ENCODE measurements at places on chromosomes 6 and 20.

GRCh38 chr20:16902662-16903061 lies 154.5 kb downstream of the OTOR start:
- no peak for DNase-seq

- no peak for DNase-seq
Measured at GRCh38 chr6:71579902-71580301, 291.3 kb downstream of the OGFRL1 start.

- no peak for DNase-seq
Measured at GRCh38 chr20:23063581-23063980, 14.1 kb upstream of the THBD start.

- DNase-seq = no peak
Measured at GRCh38 chr6:166586424-166587156, at the start of gene RAMACL. Gene RAMACL (minus strand): TSS chr6:166586678. CDS start chr6:166586477, 201 bp downstream.

DNA sequence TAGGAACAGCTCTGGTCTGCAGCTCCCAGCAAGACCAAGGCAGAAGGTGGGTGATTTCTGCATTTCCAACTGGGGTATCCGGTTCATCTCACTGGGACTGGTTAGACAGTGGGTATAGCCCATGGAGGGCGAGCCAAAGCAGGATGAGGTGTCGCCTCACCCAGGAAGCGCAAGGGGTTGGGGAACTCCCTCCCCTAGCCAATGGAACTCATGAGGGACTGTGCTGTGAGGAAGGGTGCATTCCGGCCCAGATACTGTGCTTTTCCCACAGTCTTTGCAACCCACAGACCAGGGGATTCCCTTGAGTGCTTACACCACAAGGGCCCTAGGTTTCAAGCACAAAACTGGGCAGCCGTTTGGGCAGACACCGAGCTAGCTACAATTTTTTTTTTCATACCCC lies 21.8 kb downstream of the HDDC2 start:
- DNase-seq = no peak

DNA sequence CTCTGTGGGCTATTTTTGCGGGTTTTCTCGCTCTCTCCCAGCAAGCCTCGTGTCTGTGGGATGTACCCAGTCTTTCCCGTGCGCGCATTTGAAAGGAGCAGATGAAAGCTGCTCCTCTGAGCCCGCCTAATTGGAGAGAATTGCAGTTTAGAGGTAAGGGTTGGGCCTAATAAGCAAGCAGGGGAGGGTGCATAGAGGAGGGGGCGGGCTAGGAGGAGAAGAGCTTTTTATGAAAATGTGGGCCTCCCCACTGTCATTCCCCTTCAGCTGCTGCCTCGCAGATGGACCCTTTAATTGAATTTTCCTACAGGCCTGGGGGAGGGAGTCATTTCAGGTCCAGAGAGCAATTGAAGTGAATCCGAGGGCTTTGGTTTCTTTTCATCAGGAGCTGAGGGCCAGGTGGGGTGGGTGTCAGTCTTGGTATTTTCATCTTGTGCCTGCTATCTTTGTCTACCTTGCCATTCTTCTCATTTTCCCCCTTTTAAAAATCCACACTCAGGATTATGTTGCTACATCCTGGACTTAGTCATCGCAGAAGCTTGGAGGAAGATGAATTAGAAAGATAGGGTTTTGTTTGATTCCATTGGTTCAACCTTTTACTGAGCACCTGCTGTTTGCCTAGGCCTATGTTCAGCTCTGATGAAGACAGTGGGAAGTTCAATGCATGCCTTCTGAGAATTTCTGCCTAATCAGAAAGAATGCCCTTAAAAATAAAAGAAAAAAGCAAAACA lies 423.4 kb downstream of the CD83 start:
- DNase-seq = no peak

DNA sequence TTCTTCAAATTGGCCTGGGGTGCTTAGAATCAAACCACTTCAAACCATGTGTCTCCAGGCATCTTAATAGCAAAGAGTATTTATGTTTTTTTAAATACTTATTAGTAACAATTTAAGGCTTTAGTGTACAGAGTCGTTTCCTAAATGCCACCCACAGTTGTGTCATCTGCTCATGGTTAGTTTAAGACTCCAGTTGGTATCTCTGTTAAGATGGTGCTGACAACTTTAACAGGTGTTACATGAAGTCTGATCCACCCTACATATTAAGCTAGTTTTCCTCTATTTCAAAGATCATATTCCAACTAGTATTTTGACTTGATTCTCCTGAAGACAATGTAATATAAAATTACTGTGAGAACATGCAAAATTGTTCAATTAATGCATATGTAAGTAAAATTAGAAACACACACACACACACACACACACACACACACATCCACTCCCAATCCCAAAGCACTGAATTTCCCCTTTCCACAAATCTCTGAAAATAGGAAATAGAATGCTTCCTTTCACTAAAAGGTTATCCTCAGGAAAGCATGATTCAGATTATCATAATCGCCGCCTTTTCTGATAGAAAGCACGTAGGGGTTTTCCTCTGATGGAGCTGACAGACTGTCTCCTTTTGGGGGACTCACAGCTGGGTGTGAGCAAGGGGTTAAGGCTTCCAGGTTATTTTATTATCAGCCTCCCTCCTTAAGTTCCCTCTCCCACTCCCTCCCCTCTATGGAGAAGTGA lies 10.5 kb downstream of the CNKSR3 start:
- DNase-seq = no peak

Measured in hematopoietic multipotent progenitor cell treated with erythropoietin and hydrocortisone succinate and interleukin-3 and kit ligand, for 15 days (in vitro differentiated cells).